ENCODE measurements at places on chromosomes 3 and 15.

GRCh38 chr3:156404217-156404616, 150.7 kb downstream of the SSR3 start:
- no peak for DNase-seq

GRCh38 chr15:76386178-76386577, 49.6 kb downstream of the ISL2 start:
- no peak for DNase-seq

GRCh38 chr3:150073031-150073430, 102.3 kb upstream of the PFN2 start:
- no peak for DNase-seq

- DNase-seq: no peak
Measured at GRCh38 chr3:83567935-83568334, 1390.9 kb upstream of the CADM2 start.

GRCh38 chr3:58392181-58392580, 41.5 kb downstream of the PDHB start:
- no peak for DNase-seq

DNA sequence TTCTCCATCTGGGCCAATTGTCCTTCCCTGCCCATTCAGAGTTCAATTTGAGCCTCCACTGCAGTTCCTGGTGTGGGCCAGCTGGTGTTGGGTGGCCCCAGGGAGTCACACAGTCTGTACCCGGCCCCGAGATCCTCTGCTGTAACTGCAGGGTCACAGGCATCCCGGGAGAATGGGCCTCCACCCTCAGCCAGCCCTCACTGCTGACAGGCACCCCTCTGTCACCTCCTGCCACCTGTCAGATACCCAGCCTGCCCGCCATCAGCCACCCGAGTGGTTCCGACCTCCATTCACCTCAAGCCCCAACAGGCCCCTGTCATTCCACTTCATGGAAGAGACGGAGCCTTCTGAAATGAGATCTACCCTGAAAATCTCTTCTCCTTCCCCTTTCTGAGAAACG, 73.2 kb downstream of the ST8SIA2 start:
- no peak for DNase-seq

GRCh38 chr15:25427861-25428260, 11.0 kb downstream of the UBE3A start:
- DNase-seq: no peak

GRCh38 chr3:69013253-69014021, at the start of gene EOGT:
EOGT (minus strand) TSS chr3:69013684; CDS start chr3:69009846, 3,838 bp downstream.
- DNase-seq: no peak

- no peak for DNase-seq
Measured at GRCh38 chr3:172070269-172070668, 30.9 kb downstream of the FNDC3B start.

- no peak for DNase-seq
Measured at GRCh38 chr3:66655044-66655443, 154.2 kb upstream of the LRIG1 start.

DNA sequence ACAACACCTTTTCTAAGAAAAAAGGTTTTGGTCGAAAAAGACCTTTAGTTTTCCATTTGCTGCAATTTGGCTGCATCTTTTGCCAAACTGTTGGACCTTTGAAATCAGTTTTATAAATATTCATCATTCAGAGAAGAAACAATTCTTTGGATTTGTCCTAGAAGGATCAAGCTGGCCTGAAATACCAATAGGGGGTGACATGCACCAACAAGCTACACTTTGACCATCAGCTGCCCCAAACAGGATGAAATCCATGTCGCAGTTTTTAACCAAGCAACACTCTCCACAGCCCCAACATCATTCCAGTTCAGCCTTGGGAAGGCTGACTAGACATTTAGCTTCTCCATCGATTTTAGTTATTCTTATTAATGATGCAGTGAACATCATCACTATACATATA, 9.8 kb downstream of the RPL15 start:
- no peak for DNase-seq

GRCh38 chr3:2343031-2343682, 244.5 kb downstream of the CNTN4 start:
- DNase-seq: no peak

DNA sequence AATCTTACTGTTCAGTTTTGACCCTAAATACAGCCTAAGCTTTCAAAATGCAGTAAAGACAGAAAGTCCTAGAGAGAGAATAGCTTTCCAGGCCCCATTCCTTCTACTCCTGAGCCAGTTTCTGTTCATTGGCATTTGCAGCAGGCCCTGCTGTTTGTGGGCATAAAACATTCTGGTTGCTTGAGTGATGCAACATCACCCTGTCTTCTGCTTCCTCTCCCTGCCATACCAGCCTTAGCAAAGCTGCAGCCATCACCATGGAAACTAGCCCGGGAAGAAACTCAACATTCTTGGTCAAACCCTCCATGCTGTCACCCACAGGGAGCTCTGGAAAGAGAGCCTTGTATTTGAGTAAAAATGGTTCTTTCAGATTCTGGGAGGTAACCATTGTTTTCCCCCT, 325.7 kb downstream of the MAGI1 start:
- no peak for DNase-seq

DNA sequence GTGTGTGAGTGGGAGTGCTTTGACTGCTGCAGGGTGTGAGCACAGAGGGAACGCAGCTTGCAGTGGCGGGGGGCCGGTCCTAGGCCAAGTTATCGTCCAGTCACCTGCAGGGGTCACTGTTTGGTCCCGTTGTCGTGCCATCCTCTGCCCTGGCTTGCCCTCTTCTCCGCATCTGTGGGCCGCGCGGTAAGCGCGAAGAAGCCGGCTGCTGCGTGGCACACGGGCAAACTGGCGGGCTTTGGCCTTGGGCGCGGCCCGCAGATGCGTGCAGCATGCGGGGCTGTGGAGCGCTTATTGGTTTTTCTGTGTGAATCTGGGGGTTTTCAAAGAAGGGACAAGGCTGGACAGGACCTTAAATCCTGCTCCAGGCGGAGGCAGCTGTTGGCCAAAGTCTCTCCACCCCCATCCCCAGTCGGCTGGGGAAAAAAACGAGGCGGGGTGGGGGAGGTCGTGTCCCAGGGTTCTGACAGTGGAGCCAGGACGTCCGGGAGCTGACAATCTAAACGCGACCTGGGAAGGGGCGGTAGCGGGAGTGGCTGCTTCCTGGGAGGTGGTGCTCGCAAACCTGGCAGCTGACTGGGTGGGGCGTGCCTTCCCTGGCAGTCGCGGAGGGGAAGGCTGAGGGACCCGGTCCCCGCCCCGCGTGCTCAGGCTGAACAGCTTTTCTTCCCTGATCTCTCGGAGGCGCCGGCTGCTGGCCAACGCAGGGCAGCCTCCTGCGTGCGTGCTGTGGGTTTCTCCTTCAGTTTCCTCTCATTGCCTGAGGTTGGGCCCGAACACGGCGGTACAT, 39.7 kb upstream of the VEPH1 start:
- no peak for DNase-seq

DNA sequence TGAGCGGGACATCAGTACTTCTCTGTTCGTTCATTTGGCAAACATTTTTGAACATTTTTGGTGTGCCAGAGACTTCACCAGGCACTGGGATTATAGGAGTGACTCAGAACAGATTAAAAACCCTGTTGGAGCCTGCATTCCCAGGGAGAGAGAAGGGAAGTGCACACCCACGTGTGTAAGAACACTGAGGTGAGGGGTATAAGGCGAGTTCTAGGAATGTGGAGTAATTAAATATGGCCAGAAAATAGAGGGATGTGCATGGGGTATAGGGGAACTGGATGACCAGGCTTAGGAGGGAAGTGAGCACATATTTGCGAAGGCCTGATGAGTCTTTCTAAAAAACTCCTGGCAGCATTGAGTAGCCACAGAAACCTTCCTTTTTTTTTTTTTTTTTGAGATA, 401.2 kb upstream of the C2CD4B start:
- no peak for DNase-seq

DNA sequence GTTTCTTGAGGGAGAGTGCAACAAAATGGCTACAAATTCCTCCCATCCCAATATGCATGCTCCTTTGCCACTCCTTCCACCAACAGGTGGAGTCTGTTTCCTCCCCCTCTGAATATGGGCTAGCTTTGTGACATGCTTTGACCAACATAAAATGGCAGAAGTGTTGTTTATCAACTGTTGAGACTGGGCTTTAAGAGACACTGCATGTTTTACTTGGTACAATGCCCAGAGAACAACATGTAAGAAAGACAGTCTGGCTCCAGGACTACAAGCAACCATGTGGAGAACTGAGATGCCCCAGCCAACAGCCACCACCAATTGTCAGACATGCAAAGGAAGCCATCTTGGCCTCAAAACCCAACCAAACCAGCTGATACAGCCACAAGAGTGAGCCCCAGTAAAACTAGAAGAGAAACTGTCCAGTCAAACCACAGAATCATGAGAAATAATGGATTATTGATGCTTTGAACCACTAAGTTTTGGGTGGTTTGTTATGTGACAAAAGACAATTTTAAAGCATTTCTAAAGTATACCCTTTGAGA, 40.5 kb downstream of the NUDT16 start:
- DNase-seq: no peak

DNA sequence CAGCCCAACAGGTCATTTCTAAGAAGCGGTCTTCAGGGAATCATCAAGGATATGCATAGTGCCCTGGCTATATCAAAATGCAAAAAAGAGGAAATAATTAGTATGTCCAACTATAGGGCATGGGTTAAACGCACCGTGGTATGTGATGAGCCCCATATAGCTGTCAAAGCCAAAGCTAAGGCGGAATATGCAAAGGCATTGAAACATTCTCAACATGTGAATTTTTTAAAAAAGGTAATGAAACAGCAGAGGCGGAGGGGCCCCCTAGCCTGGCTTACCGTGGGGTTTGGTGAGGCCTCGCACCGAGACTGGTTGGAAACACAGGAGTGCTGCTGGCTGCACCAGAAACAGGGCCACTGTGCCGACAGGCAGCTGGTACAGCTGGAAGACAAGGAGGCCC, 23.2 kb downstream of the PLXND1 start:
- DNase-seq: no peak

DNA sequence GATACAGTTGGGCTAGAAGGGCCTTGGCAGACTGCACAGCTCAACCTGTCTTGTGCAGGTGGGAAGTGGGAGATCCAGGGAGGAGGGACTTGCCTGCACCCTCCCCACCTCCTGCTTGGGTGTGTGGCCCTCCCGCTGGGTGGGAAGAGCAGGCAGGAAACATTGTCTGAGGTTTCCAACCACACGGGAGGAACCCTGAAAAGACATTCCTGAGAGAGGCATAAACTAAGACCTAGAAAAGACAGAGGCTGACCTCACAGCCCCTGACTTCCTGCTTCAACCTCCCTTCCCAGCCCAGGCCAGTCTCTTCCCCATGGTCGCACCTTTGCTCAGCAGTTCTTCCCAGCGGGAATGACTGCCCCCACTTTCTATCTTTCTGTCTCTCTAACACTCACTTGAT, 46.3 kb upstream of the INSYN1 start:
- no peak for DNase-seq

DNA sequence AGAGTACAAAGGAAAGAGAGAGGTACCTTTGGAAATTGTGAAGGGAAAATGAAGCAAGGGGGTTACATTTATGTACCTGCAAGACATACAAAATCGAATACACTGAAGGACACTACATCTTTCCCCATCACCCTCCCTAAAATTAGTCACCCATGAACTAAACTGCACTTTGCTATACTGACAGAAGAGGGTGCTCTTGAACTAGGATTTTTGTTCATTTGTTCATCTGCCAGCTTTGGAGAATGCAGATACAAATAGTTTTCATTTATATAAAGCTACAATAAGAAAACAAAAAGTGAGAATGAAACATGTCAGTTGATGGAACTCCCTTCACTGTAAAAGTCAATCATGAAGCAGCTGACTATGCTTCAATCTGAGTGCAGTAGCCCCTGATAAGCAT, 55.7 kb downstream of the PCCB start:
- no peak for DNase-seq

- no peak for DNase-seq
Measured at GRCh38 chr3:14166877-14167603, 11.4 kb downstream of the XPC start.

GRCh38 chr3:142819179-142819578, 69.7 kb downstream of the PCOLCE2 start:
- no peak for DNase-seq

DNA sequence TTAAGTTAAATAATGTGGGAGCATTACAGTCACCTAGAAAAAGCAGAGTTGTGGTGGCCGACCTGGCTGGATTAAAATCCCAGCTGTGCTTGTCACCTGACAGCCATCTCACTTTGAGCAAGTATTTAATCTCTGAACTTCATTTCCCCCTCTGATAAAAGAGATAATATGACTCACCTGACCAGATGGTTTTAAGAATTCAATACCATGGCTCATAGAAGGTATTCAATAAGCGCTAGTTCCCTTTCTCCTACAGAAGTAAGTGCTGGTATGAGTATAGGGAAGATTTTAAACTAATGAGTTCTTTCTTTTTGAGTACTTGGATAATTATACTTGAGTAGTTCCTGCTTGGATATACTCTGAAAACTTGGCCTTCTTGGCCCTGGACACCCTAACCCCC, 325.5 kb downstream of the IL5RA start:
- no peak for DNase-seq

DNA sequence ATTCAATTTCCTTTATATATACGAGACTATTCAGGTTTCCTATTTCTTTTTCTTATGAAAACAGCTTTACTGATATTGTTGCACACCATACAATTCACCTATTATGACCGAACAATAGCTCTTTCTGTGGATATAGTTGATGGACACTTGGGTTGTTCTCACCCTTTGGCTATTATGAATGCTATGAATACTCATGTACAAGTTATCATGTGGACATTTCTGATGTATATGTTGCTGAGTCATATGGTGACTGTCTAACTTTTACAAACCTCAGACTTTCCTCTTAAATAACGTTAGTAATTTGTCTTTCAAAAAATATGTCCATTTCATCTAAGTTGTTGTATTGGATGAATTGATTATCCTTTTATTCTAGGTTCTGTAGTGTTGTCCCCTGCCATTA, 15.7 kb upstream of the USF3 start:
- no peak for DNase-seq

- DNase-seq: no peak
Measured at GRCh38 chr3:182116386-182116785, 404.7 kb downstream of the SOX2 start.

GRCh38 chr15:62799919-62800318, 242.6 kb upstream of the TPM1 start:
- DNase-seq: no peak

- DNase-seq: peak; percentile 7
Measured at GRCh38 chr15:60534546-60534945, 55.6 kb upstream of the ICE2 start.

DNA sequence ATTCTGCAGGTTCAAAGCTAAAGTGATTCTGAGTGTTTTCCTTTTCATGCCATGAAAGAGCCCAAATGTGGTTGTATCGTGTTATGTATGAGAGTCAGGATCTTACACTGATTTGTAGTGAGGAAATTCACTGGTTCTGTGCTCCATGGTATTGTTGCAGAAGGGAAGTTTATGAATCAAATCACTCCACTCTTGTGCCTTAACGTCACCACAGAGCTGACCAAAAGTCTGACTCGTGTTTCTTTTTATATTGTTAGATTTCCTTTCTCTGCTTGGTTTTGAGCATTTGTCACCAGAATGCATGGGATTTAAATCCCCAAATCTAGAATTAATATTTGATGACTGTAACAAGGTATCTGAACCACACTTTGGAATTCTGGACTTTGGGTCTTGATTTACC, 29.1 kb upstream of the SLC30A4 start:
- no peak for DNase-seq
